ENCODE measurements at places on chromosomes 7 and 10. TPM values are rescaled to one million over a fixed set of nuclear protein-coding genes. Genes with fewer than 3 reads are reported as not detected.

Gene HSPA12A
- total RNA-seq = 6.9 TPM

Gene ACADSB
- 12.4 TPM for total RNA-seq

GRCh38 chr10:69217119-69217754 is 2.9 kb upstream of the HKDC1 start:
- no peak for DNase-seq

GRCh38 chr7:28332046-28332445 is 80.3 kb upstream of the CREB5 start:
- DNase-seq = no peak

- no peak for DNase-seq
Observed at GRCh38 chr7:152501506-152501905, 65.7 kb upstream of the KMT2C start.

DNA sequence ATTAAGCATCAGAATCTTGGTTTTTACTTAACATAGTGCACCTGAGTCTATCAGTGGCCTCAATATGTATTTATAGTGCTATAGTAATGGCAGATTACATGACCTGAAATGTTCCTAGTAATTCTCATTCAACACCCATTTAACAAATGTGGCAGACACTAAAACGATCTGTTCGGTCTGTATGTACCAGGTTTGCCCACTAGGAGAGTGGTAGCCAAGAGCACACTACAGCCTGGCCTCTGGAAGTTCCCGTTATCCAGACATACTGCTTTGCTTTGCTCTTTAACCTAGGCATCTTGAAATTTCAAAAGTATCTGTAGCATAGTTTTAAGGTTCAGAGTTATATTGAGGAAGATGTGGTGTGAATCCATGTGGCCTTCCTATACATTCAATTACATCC is 395.7 kb upstream of the NRG3 start:
- DNase-seq = no peak

- no peak for DNase-seq
Observed at GRCh38 chr7:105216786-105217185, 171.9 kb downstream of the SRPK2 start.

DNA sequence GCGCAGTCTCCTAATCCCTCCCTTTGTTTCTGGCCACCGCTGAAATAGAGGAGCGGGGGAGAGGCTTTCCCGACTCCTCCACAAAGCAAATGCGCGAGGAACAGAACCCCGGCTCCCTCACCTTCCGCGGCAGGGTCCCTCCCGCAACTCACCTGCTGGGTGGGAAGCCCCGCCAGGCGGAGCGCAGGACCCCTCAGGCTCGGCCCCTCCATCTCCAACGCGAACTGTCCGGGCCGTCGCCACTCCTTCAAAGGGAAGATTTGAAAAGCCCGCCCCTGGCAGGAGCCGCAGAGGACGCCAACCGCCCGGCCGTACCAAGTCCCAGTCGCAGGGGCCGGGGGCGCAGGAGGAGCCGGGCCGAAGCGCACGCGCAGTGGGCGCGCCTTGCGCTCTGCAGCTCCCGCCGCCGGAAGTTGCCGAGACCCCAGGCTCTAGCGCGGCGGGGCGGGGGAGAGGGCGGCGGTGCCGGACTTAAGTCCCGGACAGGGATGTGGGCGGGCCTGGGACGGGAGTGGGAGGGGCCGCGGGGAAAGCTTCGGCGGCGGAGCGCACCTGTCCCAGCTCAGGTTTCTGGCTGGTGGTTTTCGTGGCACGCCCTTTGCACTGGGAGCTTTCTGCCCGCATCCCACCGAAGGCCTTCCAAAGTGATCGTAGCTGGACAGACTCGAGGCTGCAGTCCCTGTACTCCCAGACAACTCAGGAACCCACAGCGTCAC is at the start of gene RTKN2:
TSS of gene RTKN2 (minus strand) at position 446 of the 716 bp plus-strand sequence. CDS start at position 212, 234 bp downstream.
- peak; percentile 97 for DNase-seq

Data from H1 (cell line).